ENCODE measurements at places on chromosomes 4 and X.

DNA sequence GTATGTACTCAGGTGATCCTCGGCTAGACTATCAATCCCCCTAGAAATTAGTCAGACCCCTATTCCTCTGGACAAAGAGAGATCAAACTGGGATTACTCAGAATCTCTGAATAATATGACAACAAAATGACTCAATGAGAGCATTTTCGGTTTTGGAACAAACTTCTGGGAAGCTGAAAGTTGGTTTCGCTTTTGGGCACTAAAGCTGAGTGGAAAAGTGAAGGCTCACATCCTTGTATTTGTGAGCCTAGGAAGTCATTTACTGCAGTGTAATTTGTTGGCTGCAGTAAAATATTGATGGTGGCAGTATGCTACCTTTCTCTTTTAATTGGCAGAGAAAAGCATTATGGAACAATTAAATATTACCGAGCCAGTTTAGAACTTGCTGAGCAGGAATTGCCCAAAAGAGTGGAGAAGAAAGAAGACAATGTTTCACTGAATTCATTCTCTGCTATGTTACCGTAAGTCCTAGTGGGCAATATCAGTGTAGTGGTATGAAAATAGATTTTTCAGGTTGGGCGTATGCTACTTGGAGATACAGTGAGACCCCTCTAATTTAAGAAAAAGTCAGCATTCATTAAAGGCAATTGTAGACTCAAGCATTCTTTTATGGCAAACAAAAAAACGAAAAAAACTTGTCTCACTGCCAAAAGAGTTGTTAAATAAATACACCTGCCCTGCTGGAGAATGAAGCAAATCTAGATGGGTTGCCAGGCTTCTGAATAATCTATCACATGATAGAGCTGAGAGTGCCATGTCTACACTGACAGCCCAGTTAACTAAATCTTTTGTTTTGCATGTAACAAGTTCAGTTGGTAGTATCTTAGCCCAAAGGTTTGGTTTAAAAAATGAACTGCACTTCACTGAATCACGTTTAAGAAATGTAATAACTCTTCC, 69.6 kb downstream of the AGTR2 start:
- no peak for DNase-seq

DNA sequence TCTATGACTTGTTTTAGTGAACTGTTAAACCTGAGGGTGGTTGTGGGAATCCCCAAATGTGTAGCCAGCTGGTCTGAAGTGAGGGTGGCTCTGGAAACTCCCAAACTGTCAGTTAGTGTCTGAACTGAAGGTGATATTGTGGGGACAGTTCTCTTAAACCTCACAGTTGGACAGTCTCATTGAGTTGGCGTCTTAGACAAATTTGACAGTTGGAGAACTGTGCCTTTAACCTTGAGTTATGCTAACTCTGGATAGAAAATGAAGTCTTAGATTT, 20.7 kb upstream of the CTSO start:
- DNase-seq: no peak

- DNase-seq: no peak
These were observed 16.2 kb upstream of the SCRG1 start for GRCh38 chr4:173415092-173415491.

DNA sequence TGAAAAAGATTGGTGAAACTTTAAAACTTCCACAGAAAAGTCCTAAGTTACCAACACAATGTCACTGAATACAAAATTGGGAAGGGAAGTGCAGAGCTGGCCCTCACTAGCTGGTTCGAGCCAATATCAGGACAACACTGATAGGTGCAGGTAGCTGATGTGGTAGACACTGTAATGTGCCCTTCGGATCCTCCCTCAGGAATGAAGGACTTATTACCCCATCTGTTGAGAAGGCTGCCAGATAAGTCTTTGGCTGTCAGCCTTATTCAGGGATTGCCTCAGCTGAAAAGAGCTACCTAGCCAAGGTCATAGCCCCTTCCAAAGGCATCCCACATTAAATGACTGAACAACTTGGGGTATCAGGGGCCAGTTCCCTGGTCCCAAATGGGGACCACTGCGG, 5.3 kb downstream of the MCF2 start:
- no peak for DNase-seq

- DNase-seq: no peak
These were observed 437.7 kb upstream of the FRG1 start for GRCh38 chr4:189502841-189503435.

GRCh38 chr4:83013902-83014301, 3.3 kb upstream of the LIN54 start:
- DNase-seq: no peak

DNA sequence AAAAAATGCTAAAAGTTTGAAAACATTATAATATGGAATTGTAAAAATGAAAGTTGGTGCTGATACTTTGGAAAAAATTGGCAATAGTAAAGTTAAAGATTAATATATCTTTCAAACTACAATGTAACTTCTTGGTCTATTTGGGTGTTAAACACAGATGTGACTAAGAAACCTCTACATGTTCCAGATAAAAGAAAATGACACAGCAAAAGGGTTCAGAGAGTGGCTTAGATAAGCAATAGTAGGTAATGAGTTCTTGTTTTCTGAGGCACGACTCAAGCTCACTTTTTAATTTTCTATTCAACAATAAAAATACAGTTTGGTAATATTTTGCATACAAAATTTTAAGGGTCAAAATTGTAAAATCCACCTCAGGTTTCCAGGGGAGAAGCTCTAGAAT, 292.7 kb downstream of the GALNTL6 start:
- no peak for DNase-seq

DNA sequence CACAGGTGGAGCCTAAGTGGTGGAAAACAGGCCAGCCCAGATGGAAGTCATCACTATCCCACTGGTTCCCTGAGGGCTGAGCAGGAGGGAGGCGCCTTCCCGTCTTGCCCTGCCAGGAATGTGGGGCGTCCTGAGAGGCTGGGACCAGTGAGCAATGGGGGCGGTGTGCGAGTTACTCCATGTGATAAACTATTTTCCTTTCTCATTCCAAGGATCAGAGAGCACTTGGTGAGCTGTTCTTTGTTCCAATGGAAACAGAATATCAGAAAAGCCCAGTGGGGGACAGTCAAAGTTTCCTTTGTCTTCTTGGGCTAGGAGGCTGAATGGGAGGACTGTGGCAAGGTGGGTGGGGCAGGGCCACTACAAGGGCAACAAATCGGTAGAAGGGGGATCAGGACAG, 86.2 kb downstream of the NHSL2 start:
- no peak for DNase-seq

GRCh38 chr4:120007896-120008436, 58.7 kb downstream of the MAD2L1 start:
- DNase-seq: no peak

- DNase-seq: no peak
These were observed 119.2 kb downstream of the SCLT1 start for GRCh38 chr4:128974136-128974581.

DNA sequence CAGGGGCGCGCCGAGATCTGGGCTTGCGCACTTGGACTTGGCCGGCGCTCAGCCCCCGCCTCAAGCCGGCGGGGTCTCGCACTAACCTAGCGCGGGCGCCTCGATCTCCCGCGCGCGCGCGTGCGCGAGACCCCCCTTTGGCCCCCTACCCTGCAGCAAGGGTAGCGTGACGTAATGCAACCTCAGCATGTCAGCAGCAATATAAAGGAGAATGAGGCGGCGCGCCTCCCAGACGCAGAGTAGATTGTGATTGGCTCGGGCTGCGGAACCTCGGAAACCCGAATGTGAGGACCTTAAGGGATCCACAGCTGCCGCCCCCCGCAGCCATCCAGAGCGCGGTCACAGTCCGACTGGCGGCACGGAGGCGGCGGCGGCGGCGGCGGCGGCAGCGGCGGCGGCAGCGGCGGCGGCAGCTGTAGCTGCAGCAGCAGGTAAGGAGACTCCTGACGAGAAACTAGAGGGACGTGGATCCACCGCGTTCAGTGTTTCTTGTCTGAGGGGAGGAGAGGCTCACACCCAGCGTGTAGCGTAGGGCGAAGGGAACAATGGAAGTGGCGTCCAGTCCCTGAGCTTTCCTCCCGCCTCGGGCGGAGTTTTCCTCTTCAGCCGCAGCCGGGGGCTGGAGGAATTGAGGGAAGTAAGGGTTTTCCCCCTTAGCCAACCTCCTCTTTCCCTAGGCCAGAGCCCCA, at the start of the genes SATL1 and ZNF711:
TSS of gene SATL1 (minus strand) at position 19 of the 689 bp plus-strand sequence. CDS start 134,811 bp downstream, outside the sequence.
TSS of gene ZNF711 (plus strand) at position 231 of the 689 bp plus-strand sequence. CDS start 3,582 bp downstream, outside the sequence.
- DNase-seq: peak; percentile 12

- DNase-seq: no peak
These were observed 22.7 kb upstream of the ASB5 start for GRCh38 chr4:176291748-176292147.

GRCh38 chrX:113545040-113545439, 704.4 kb upstream of the AMOT start:
- DNase-seq: no peak

DNA sequence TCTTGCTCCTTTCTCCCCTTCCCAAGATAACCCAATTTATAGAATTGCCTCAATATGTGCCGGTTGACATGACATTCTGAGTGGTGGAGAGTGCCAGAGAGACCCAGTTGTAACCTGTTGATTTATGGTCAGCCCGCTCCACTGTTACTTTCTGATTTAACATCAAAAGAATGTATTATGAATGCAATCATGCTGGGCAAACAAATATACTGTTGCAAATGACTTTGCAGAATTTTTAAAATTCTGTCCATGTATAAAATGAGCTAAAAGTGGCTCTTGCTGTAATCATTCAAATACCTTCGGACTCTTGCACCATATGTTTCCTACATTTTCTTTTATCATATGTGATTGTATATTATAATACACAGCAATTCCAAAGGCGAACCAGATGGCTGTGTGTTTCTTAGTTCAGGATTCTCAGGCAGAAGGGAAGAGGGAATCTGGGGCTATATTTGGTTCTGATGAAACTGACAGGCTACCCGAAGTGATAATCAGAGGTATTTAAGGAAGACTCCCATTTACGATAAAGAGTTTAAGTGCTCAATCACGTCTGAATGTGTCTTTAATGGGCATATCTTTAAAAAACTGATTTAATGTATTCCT, 131.7 kb downstream of the CLCN4 start:
- DNase-seq: no peak

DNA sequence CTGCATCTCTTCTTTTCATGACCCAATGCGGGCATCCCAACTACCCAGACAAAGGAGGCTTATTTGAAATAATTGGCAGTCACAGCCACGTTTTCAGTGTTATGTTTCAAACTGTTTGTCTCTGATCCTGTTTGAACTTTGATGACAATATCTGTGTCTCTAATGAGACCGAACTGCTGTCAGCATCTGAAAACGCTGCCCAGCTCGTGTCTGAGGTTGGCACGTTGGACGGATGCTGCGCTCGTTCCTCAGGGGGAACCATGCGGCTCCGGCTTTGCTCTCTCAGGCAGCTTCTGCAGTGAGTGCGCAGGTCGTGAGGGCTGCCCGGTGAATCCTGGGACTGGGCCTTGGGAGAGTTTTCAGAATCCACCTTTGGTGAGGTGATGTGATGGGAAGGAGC, 58.4 kb upstream of the SORBS2 start:
- DNase-seq: no peak

DNA sequence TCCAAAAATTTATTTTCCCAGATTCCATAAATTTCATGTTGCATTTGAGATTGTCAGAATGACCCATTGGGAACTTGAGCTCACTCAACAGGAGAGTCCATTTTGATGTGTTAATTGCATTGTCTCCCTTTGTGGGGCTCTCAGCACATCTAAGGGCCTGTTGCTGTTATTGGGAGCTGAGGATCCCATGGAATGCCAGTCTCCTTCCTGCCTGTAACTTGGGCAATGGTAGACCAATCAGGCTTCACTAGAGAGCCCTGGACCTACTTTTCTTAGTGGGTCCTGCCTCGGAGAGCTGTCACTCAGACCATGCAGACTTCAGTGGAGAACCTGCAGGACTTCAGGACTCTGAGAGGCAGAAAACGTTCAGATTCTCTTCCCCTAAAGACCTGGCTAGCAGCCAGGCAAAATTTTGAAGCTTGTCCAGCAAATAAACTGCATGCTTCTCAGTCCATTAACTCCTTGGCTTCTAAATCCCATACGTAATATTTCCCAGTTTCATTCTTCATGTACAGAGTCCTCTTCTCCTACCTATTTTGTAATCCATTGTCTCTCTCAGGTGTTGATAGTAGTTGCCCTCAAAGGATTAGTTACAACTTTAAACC, 25.1 kb downstream of the OCRL start:
- DNase-seq: no peak
